ENCODE measurements at places on chromosomes 16 and 17.
A peak's percentile ranks its signal among the peaks of the same experiment; 100 is the strongest.

DNA sequence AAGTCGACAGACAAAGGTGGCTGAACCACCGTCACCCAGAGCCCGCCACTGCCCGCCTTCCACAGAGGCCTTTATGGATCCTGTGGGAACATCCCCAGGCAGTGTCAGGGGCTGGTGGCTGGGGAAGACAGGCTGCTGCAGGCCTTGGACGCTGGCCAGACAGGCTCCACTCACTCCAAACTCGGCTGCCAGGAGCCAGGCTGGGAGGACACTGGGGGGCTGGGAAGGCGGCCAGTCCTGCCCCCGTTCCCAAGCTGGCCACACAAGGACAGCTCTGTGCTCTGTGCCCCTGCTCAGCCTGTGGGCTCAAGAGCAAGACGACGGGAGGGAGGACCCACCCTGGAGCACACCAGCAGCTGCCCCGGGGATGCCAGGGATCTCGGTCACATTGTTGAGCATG lies 7.6 kb upstream of the LCAT start:
- no peak for DNase-seq

- DNase-seq: peak; percentile 52
Observed at GRCh38 chr17:45261577-45262515, at the start of gene SPATA32. SPATA32 (minus strand) TSS chr17:45262094; CDS start chr17:45262016, 78 bp downstream.

GRCh38 chr16:73420676-73421075 lies 372.7 kb upstream of the ZFHX3 start:
- no peak for DNase-seq

GRCh38 chr17:57957120-57957850 lies 2.1 kb upstream of the CUEDC1 start:
- peak; percentile 8 for DNase-seq

- no peak for DNase-seq
Observed at GRCh38 chr17:69936996-69937395, 138.0 kb upstream of the KCNJ16 start.

GRCh38 chr17:80588702-80589383 lies 44.2 kb downstream of the RPTOR start:
- DNase-seq: no peak

GRCh38 chr17:3698139-3698538 lies 2.2 kb upstream of the P2RX5 start:
- no peak for DNase-seq

Measured in uterus (tissue), 4 donors.